Suppressor macrophage treated with lipopolysaccharide for 1 hour (primary cell): ENCODE measurements at places on chromosomes 7 and 10.

- DNase-seq = peak; percentile 75
These were observed 174.5 kb upstream of the HDAC9 start for GRCh38 chr7:18320971-18321567.

- no peak for DNase-seq
These were observed 70.3 kb downstream of the MYL10 start for GRCh38 chr7:101558742-101559325.

- DNase-seq = peak; percentile 55
These were observed 34.1 kb downstream of the LRRC20 start for GRCh38 chr10:70348228-70348850.

DNA sequence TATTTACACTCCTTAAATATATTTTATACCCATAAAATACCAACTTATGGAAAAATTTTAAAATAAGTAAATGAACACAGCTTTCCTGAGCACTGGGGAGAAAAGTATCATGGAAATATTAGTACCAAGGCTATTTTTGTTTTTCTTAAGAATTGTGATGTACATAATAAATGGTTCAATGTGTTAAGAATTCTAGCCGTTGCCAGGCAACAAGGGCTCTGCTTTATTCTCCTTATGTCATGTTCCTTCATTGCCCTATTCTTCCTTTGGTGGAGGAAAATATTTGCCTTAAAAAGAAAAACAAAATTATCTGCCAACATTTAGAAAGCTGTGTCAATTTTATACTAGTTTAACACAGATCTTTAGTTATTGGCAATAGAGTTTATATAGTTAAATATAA lies 2.6 kb upstream of the ZPBP start:
- no peak for DNase-seq

DNA sequence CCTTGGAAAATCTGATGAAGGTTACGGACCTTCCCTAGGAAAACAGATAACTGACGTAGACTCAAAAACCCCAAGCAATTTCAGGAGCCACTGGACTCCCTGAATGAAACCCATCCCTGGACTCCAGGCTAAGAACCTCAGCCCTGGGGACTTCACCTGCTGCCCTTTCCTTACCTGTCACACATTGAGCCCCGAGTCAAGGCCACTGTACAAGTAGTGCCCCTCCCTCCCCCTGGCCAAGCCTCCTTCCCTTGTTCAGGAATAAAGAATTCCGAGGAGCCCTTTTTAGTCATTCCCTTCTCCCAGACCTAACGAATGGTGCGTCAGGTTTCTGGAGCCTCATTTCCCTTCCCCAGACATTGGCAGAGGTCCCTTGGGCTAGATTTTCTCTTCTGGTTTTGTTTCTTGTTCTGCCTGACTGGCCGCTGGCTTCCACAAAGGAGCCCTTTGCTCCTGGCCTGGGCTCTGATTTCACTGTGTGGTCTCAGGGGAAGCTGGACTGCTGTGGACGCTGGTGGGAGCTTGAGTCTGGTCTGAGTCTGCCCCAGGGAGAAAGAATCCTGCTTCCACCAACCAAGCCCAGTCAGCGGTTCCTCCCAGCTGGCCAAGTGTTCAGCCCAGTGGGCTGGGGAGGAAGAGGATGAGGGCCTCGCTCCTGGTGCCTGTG lies 31.7 kb downstream of the ZNF775 start:
- DNase-seq = no peak

GRCh38 chr7:38398725-38399321 lies 125.4 kb upstream of the TARP start:
- DNase-seq = peak; percentile 70

DNA sequence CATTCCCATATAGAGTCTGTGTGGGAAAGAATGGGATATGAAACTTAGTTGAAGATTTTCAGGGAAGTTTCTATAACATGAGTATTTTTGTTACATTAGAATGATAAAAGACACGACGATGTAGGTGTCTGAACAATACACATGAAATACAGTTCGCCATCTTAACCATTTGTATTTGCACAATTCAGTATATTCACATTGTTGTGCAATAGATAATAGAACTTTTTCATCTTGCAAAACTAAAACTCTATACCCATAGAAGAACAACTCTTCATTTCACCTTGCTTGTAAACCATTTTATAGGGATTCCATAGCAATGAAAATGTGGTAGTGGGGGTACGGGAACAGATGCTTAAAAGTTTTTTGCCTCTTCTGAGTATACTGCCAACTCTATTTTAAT lies 32.8 kb downstream of the SLC39A12 start:
- DNase-seq = no peak
